ENCODE measurements at places on chromosomes 6 and 20.

DNA sequence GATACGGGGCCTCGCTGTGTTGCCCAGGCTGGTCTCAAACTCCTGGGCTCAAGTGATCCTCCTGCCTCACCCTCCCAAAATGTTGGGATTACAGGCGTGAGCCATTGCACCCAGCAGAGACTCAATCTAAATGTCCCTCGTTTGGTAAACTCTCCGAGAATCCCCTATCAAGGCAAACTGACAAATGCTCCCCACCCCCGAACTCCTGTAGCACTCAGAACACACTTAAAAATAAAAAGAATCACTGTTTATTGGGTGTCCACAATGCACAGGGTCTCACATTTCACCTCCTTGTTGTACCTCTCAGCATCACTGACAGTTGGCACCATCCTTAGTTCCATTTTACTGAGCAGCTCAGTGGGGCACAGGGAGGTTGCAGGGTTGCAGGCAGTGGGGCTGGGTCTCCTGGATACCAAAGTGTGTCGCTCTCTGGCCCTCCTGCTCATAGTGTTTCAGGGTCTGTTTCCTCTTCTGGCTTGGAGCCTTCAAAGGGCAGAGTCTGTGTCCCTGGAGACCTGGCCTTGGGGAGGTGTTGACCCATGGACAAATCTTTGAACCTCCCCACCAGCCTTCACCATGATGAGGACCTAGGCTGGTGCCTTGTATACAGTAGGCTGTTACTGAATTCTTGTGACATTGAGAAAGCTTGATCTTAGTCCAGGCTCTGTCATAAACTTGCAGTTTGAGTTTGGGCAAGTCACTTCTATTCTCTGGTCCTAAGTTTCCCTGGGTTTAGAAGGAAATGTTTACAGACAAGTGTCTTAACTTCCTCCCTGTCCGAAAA, 8.5 kb upstream of the SRC start:
- DNase-seq, result no peak

DNA sequence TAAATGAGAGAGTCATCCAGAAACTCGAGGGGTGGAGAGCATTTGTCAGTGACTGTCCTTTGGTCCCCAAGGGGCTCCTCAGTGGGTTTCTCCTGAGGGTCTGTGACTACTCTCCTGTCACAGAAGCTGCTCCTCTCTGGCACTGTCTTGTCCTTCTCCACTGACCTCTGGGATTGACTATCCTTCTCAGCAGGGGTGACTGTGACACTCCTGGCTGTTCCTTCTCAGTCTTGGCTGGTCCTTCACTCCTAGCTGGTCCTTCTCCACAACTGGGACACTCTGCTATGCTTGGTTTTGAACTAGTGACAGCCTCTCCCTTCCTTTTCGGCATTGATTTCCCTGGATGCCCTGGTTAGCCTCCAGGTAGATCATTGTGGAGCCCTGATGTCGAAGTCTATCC, 33.5 kb downstream of the DYNLT1 start:
- no peak for DNase-seq

GRCh38 chr6:16432075-16433032, 194.0 kb downstream of the GMPR start:
- DNase-seq, result no peak

DNA sequence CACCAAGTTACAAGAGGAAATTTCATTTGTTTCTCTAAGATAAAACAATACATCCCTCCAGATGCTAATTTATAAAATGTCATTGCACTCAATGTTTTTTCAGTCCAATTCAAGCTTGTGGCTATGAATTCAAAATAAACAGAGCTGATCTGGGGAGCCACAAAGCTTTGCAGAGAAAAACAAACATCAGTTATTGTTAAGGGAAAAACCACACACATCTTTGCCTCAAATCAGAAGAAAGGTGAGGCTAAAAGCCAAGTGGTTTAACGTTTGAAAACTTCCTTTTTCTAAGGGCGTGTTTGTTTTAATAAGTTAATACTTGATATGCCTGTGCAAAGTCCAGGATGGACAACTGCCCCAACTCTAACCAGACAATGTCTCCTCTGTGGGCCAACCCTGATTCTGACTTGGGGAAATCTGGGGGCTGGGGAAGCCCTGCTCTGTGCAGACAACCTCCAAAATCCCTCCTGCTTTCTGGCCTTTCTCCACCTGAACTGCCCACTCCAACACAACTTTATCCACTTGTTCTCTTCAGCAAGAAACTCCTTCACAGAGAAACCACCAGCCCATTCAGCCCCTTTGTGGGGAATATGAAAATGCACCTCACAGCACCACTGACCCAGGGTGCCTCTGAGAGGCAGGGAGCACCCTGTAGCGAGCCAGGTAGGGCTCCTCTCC, 44.6 kb upstream of the NT5E start:
- no peak for DNase-seq
